CD4-positive, alpha-beta T cell treated with Interleukin-15 for 4 hours (primary cell): ENCODE measurements at places on chromosomes 4 and X.

DNA sequence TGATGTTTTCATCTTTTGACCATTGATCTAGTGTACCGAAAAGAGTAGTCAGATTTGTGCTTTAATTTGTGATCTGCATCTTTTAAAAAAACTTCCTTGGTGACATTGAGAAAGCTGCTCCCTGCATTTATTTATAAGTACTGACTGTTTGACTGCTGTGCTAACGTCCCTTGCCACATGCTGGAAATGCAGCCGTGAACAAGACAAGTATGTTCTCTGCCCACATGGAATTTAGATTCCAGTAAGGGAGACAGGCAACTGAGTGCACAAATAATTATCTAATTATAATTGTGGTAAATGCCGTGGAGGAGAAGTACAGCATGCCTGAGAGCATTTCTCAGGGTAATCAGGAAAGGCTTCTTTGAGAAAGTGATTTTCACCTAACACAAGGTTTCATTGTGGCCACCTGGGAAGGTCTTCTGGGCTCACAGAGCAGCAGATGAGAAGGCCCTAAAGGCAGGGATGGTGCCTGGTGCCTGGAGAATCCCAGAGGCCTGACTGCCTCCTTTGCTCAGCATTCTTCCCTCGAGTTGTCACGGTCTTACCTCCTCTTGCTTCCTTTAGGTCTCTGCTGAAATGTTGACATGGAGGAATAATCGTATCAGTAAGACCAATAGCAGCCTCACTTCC, 55.8 kb downstream of the PTTG2 start:
- DNase-seq: no peak

DNA sequence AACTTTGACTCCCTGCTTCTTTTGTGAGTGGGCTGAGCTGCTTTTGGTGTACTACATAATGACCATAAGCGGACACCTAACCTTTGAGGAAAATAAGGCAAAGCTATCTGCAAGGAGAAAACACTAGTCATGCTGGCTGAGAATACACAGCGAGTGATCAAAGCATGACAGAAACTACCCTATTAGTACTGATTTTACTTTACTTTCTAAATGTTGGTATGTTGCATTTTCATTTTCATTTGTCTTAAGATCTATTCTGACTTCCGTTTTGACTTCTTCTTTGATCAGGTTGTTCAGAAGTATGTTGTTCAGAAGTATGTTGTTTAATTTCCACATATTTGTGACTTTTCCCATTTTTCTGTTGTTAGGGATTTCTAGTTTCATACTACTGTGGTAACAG, 361.1 kb downstream of the TRAM1L1 start:
- no peak for DNase-seq

DNA sequence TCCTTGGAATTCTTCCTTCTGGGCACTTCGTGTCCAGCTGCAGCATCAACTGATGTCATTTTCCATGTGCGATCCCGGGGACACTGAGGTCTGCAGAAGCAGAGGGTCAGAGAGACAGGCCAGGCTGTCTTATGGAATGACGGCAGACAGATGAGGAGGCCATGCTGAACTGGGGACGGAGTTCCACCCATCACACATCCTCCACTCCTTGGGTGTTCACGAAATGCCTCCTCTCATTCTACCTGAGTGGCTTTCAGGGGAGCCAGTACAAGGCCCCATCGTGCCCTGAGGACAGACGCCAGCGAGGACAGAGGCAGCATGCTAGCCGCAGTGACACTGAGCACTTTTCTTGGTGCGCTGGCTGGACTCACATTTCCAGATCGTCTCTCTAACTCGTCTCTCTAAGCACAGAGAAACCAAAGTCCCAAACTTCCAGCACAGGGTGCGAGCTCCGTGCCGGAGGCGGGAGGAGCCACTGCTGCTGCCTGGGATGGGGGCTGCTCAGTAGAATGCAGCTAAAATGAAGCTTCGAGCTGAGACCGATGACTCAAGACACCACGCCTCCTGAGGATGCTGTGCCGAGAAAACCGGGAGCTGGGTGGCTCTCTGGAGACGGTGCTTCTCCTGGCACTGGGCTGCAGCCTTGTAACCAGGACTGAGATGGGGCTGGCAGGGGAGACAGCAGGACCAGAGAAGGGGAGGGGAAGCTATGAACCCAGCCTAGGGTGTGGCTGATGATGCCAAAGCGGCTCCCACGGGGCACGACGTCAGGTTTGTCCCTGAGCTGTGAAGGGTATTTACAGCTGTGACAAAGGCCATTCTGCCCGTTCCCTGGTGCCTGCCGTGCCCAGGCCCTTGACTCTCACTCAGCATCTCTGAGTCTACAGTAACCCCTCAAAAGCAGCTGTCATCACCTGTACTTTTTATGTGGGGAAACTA, 8.2 kb downstream of the ABLIM2 start:
- no peak for DNase-seq

GRCh38 chr4:52142816-52143215, 91.7 kb downstream of the SPATA18 start:
- DNase-seq: no peak

- DNase-seq: peak; percentile 13
Observed at GRCh38 chrX:155262970-155263754, 1.1 kb downstream of the RAB39B start.

DNA sequence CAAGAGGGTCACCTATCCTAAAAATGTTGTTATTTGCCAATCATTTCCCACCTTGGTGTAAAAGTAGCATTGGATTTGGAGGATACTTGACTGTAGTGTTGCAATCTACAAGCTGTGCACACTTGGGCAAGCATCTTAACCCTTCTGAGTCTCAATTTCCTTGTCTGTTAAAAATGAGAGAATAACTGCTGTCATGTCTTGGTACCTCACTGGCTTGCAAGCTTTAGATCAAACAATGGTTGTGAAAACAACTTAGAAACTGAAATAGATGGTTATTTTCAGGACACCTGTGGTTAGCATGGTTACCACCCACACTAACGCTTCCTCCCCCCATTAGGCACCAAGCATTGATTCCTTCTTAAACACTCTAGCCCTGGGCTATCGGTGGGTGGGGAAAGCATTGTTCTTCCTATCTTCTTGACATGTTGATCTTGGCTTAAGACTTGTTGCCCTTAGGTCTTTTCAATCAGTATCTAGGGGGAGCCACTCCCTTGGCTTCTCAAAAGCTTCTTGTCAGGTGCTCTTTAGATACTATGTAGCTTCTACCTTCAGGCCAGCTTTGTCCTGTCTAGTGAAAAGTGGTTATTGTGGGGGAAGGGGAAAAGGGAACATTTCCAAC, 10.6 kb upstream of the AMOT start:
- no peak for DNase-seq

DNA sequence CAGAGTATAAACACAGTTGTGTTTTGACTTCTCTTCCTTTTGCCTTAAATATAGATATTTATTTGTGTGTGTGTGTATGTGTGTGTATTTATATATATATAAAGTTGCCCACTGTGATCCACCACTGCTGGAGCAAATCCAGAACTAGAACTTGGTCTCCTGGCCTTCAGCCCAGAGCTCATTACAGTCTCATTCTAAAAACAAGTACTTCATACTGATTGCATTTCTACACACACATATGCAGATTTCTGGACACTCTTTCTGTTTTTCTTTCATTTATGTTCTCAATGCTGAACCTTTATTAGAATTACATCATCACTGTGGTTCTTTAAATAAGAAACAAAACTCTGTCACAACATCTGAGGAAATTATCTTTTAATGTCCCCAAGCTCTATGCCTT, 381 bp downstream of the TXK start:
- DNase-seq: no peak

- peak; percentile 66 for DNase-seq
Observed at GRCh38 chrX:49166914-49167739, 4.6 kb downstream of the MAGIX start.
